Activated CD4-positive, alpha-beta T cell treated with anti-CD3 and anti-CD28 coated beads for 48 hours (primary cell): ENCODE measurements at places on chromosomes 2 and 18.

GRCh38 chr2:236157366-236157765 lies 10.8 kb downstream of the GBX2 start:
- DNase-seq: no peak

- DNase-seq: no peak
Measured at GRCh38 chr2:222434204-222434603, 9.9 kb downstream of the SGPP2 start.

- no peak for DNase-seq
Measured at GRCh38 chr18:78685250-78685979, 294.2 kb upstream of the SALL3 start.

GRCh38 chr2:11550302-11550701 lies 16.5 kb downstream of the GREB1 start:
- no peak for DNase-seq

DNA sequence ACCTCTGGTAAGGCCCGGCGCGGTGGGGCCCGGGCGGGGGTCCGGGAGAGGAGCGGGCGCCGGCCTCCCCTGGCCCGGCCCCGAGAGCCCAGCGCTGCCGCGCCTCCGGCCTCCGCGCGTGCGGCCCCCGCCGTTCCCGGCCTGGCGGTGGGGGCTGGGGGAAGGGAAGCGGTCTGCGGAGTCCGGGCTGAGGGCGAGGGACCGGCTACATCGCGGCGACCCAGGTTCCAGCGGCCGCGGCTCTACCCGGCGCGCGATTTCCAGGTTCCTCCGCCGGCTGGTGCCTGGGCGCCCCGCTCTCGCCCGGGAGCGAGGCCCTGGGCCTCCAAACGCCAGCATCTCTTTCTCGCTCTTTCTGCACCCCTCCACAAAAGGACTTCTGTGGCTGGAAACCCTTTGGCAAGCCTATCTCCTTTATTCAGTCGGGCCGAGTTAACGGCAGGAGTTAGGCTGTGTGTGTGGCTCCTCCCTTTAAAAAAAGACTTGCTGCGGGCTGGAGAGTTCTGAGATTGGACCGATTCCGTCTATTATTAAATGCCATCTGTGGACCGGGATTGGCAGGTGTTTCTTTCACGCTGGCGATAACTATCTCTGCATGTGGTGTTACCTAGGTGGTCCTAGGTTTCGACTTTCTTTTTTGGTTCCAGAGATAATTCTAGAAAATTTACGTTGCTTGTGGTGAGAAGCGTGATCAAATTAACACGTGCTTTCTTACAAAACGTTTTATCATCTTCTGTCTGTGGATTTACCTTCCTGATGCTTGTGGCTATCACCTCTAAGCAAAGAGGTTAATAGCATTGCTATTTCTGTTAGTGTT lies 592 bp downstream of the ME2 start:
- peak; percentile 42 for DNase-seq

DNA sequence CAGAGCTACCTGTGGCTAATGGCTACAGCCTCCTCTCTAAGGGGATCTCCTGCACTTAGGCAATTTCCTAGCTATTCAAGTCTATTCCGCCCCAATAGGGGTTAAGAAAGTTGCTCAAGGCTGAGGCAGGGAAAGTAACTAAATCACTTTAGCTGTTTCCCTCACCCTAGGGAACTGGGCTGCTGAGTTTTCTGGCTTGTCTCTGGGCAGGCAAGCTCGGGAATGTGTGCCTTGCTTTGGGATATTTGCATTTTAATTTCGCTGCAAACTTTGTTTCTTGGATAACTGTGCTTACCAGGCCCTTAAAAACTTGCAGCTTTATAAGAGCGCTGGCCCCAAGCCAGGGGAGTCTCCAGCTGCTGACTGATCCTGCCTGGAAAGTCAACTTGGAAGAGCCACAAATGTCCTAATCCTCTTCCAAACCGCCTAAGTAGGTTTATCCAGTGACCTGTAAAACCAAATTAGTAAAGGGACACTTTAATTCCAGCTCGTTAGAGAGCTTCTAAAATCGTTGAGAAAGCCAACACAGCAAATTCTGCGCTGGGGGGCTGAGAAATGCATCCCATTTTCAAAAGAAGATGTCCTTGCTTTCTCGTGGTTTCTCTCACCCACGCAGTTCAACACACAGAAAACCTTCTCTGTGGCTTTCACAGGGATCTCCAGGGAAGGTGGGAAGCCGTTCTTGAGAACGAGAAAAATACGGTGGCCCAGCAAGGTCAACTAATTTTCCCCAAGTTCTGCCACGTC lies 59.5 kb upstream of the SP3 start:
- DNase-seq: no peak

DNA sequence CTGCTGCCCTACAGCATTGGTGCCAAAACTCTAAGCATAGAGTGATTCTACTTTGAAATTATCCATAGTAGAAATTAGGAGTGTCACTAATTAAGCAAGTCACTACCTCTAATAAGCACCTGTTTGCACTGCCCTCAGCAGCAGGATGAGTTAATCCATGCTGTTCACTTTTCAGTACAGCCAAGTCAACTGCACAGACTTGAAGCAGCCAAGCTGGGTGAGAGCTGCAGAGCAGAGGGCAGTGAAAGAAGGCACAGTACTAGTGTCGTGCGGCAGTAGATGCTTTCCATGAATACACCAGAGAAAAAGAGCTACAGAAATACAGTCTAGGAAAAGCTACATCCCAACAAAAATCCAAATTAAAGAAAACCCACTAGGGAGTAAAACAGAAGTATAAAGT lies 98.6 kb downstream of the RAPH1 start:
- DNase-seq: no peak

GRCh38 chr2:170818752-170819470 lies 2.2 kb downstream of the GAD1 start:
- no peak for DNase-seq

DNA sequence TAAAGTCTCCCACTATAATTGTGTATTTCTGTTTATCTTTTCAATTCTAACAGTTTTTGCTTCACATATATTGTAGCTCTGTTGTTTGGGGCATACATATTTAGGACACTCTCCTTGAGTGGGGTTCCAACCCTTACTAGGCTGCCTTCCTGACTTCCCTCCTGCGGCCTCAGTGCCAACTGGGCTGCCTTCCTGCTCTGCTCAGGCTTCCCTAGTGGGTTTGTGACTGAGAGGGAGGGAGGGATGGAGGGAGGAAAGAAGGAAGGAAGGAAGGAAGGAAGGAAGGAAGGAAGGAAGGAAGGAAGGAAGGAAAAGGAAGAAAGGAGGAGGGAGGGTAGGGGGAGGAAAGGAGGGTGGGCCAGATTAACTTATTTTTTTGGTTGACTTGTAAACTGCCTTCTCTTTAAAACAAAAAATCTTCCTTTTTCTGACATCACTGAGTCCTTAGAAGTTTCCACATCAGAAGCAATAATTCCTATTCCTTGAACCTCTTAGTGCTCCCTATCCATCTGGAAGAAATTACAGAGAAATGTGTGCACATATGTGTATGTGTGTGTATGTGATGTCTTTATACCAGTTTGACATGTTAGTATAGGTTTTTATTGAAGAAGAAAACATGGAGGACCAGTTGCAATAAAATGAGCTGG lies 145.4 kb upstream of the PGAP1 start:
- no peak for DNase-seq

GRCh38 chr2:85698880-85699254 lies 4.7 kb downstream of the GNLY start:
- DNase-seq: no peak

DNA sequence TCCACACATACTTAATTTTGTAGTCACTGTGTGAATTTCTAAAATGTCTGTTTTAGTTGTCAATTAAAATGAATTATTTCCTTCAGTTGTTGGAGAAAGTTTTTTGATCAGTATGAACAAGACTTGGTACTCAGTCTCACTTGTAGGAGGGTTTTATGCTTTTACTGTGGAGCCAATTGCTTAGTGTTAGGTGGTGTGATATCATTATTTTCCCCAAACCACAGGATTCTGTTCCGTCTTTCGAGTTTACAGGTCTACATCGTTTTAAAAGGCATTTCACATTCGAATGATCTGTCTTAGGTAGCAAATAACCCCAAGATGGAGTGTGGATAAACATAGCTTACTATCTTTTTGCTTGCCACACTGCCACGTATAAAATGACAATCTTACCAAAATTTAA lies 803.1 kb downstream of the SATB2 start:
- DNase-seq: no peak

DNA sequence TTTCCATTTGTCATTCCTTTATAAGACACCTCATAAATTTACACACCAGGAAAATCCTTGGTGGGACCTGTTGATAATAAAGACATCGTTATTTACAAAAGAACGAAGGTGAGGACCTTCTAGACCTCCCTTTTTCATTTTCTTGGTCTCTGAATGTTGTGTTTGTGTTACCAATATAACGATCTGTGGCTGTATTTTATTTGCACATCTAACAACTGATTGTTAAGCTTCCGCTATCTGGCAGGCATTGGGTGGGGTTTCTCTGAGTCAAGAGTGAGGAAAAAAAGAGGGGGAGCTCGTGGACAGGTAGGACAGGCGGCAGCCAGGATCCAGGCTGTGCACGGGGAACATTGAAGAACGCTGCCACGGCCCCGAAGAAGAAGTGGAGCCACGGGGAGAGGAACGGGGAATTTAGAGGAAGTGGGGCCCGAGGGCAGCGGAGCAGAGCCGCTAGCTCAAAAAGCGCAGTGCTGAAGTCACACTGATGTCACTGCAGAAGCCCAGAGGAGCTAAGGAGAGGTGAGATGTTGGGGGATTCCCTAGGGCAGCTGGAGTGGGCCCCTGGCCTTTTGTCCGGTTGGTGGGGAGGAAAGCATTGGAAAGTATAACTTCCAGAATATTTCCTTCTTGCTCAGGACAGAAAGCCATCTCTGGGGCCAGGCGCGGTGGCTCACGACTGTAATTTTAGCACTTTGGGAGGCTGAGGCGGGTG lies 20.9 kb upstream of the DNMT3A start:
- peak; percentile 70 for DNase-seq

DNA sequence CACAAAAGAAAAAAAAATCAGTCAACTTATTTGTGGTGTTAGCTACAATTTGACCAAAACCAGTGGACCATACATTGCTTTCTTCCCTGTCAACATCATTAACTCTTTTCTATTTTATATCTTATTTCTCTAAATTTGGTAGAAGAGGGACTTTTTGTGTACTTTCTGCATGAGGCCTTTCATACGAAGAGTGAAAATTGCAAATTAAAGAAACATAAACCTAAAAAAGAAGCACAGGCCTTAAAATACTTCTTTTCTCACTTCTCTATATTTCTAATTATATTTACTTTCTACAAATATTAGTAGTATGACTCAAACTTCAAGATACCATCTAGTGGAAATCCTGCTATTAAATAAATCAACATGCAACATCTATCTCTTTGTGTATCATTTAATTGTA lies 1073.4 kb upstream of the ZEB2 start:
- DNase-seq: no peak

DNA sequence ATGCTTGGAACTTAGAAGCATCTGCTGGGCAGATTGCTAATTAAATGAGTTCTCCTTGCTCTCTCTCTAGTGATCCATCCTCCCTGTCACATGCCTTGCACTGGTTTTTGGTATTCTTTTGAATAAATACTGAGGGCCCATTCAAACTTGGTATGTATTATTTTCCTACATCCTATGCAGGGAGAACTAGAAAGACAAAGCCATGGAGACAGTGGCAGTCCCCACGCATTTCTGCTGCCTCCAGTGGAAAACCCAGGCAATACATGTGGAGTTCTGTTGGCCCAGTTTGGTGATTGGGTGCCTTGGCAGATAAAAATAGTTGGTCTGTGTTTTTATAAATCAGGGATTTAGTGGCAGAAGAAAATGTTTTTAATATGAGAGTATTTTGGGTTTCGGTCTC lies 68.7 kb downstream of the DIS3L2 start:
- DNase-seq: no peak

DNA sequence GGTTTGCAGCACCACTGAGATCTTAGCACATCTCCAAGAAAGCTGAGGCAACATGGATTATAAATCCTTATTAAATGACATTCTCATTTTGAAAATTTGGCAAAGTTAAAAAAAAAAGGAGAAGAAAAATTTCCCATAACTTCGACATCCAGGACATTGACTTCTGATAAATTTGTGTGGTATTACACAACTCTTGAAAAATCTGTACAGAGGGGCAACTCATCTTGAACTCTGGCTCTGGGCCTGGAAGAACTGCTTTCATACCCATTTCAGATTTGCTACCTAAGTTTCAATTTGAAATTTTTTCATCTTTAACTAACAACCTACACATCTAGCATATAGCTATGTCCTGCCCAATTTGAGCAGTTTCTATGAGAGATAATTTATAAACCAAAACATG lies 118.0 kb upstream of the UGP2 start:
- no peak for DNase-seq

- no peak for DNase-seq
Measured at GRCh38 chr18:55699233-55699765, 111.3 kb upstream of the TCF4 start.

DNA sequence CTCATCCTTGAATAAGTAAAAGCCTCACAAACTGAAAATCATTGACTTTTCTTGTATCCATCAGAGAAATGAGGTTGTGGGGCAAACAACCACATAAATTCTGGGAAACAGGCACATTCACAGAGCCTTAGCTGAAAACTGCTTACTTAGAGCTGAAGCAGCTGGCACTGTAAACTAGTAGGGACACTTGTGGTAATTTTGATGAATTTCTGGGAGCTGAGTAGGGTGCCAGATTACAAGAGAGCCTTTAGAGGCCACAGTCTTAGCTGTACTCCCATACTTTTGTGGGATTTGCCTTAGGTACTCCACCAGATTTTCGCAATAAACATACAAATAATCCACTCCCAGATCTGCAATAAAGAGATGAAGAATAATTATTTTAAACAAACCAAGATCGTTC lies 315.2 kb downstream of the TMX3 start:
- DNase-seq: no peak

GRCh38 chr18:79819968-79820351 lies 22.2 kb downstream of the KCNG2 start:
- no peak for DNase-seq

DNA sequence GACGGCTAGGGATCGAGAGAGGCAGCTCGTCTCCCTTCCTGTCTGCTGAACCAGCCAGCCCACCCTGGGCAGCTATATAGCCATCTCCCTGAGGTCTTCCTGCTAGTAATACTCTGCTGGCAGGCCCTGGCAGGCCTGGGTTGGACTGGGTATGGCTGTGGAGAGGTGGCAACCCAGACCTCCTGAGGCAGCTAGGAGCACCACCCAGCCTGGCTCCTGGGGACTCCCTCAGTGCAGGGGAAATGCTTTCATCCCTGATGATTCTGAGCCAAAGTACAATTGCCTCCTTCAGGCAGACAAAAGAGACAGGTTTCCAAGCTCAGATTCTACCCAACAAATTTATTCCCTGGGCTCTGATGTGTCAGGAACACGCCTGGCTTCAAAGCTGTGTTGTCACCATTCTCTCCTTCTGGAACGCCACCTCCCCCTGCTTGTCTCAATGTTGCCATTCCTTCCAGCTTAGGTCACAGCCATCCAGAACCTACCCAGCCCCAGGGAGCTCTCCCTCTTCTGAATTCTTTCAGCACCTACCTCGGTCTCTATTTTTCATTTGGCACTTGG lies 4.7 kb upstream of the DNAJB2 start:
- DNase-seq: no peak
